ENCODE measurements at places on chromosomes 12 and 14.
A peak's percentile ranks its signal among the peaks of the same experiment; 100 is the strongest.

DNA sequence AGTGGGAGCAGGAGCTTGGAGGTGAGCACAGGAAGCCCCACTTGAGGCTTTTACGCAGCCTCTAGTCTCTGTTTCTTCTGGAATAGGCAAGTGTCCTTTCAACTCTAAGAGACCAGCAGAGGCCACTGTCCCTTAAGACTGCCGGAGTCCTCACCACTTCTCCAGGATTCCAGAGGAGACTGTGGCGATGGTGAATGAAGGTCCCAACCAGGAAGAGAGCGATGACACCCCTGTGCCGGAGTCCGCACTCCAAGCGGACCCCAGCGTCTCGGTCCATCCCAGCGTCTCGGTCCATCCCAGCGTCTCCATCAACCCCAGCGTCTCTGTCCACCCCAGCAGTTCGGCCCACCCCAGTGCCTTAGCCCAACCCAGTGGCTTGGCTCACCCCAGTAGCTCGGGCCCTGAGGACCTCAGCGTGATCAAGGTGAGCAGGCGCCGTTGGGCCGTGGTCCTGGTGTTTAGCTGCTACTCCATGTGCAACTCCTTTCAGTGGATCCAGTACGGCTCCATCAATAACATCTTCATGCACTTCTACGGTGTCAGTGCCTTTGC, 442 bp downstream of the FLVCR2 start:
- DNase-seq = no peak

DNA sequence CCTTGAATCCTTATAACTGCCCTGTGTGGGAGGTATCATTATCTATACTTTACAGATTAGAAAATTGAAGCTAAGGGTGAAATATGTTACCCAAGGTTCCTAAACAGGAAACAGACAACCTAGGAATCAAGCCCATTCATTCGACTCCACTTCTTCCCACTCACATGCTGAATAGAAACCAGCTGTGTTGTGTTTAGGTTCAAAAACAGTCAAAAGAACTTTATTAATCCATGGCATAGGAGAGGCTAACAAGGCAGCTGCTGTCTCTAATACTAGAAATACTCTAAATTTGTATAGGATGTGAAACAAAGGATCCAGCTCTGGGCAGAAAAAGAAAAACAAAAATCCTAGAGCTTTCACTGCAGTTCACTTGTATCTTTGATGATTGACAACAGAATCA, 9.9 kb downstream of the AMDHD1 start:
- no peak for DNase-seq

DNA sequence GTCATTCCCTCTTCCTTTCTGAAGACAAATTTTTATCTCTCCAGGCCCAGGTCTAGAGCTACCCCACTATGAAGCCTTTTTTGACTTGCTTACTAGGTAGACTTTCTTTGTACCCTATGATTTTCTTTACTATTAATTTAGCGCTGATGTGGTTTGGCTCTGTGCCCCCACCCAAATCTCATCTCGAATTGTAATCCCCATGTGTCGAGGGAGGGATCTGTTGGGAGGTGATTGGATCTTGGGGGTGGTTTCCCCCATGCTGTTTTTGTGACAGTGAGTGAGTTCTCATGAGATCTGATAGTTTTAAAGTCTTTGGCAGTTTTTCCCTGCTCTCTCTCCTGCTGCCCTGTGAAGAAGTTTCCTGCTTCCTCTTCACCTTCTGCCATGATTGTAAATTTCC, 118.1 kb downstream of the SLC38A1 start:
- no peak for DNase-seq

- no peak for DNase-seq
Measured at GRCh38 chr14:68027276-68027675, 207.7 kb downstream of the RAD51B start.

- DNase-seq = no peak
Measured at GRCh38 chr14:104510794-104511611, 68.6 kb upstream of the C14orf180 start.

GRCh38 chr12:93706824-93707223, 29.6 kb downstream of the CRADD start:
- no peak for DNase-seq

- DNase-seq = no peak
Measured at GRCh38 chr12:21940549-21941505, at the start of gene ABCC9. Gene ABCC9, minus strand, starts transcription at chr12:21941426. Its CDS starts 4,752 bp downstream, at chr12:21936674.

GRCh38 chr12:121996945-121997612, 24.6 kb upstream of the BCL7A start:
- no peak for DNase-seq

DNA sequence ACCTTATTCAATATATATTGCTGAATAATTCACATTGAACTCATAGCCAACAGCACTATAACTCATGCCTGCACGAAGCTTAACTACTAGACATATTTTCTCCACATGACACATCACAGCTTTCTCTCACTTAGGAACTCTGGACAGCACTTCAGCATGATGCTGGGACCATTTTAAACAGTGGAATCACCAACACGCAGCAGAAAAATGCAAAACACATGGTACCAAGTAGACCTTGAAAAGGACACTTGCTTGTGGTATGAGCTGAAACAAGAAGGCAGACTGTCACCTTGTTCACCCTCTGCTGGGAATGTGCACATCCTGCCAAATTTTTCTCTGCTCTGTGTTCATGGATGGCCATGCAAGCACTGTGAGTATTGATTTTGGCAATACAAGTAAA, 34.8 kb upstream of the CD9 start:
- no peak for DNase-seq

DNA sequence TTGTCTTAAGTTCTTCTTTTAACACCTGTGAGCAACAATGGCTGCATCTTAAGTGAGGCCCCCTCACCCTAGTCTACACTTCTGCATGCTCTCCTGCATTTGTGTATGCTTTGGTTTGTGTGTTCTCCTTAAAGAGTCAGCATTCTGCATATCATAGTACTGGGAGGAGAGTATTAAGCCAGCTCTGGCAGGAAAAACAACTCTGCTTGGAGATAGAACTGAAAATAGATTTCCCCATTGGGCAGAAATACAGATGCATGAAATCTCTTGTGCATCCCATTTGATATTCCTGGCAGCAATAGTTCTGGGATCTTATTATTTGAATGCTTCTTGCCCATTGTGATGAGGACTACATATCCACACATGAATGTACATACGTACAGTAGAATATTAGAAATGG, 70.6 kb upstream of the PRICKLE1 start:
- no peak for DNase-seq

DNA sequence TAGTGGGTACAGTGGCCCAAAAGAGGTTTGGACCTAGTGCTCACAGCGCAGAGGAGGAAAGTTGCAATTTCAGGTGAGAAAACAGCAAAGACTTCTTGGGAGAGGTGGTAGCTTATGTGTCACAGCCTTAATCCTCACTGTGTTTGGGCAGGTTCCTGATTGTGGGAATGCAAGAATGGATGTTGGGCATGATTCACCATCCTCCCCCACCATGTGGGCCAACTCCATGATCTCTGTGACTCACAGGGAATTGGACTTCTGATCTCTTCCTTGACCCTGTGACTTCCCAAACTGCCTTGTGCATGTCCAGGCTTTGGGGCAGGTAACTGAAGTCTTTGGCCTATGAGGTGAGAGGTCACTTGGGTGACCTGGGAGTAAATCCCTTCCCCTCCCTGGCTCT, 1.8 kb upstream of the CHST11 start:
- no peak for DNase-seq

DNA sequence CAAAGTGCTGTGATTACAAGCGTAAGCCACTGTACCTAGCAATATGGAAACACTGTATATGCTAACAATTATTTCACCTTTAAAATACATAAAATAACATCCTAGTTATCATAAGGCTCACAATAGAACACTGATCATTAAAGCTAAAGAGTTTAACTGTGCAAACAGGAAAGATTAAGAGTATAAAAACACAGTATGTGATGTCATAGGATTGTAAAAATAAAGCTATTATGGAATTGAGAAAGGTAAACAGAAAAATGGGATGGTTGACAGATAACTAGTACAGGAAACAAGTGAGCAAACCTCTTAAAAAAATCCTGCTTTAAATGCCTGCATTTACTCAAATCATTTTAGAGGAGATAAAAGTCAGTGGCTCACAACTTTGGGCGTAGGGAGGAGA, 10.8 kb upstream of the IPO8 start:
- no peak for DNase-seq

GRCh38 chr12:31306866-31307265, 19.1 kb downstream of the SINHCAF start:
- no peak for DNase-seq

DNA sequence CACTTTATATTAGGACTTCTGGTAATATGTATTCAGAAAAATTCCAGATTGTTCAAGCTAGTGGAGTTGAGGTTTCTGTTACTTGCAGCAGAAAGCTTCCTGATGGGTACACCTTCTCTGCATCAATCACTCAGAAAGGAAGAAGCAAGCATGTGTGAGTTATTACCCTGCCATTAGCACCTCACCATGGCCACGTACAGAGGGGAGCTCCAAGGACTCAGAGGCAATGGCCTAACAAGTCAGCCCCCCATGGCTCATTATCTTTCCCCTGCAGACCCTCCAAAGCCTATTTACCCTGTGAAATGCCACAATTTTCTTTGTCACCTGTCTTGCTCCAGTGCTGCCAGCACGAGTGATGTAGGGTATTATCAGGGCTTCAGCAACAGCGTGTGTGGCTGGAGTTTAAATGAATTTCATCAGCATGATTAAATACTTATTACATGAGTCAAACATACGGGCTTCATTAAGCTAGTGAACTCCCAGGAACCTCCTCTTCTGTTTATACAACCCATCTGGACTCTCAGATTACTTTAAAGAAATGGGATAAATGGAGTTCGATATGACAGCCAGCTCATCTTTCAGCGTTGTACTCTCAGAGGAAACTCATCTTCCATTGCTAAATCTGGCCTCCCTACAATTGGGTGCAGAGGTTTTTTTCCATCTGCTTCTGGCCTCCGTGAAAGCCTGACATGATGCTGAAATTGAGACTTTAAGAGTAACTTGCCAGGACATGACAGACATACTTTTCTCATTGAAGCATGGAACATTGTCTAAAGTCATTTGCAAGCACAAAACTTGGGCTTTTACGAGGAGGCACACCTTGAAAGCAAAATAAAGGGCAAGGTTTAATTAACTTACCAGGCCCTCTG, 135.9 kb downstream of the TMEM30B start:
- no peak for DNase-seq

GRCh38 chr12:96198965-96199364, 4.8 kb downstream of the ELK3 start:
- DNase-seq = peak; percentile 61

- peak; percentile 50 for DNase-seq
Measured at GRCh38 chr12:118061011-118061872, at the start of gene WSB2. Gene WSB2, minus strand, starts transcription at chr12:118061179. Its CDS starts 131 bp downstream, at chr12:118061048.

- DNase-seq = no peak
Measured at GRCh38 chr14:101687756-101688546, 73.6 kb upstream of the PPP2R5C start.

- no peak for DNase-seq
Measured at GRCh38 chr12:1161197-1161596, 170.2 kb downstream of the ERC1 start.
